Activated naive CD8-positive, alpha-beta T cell treated with anti-CD3 and anti-CD28 coated beads, Interleukin-2, amount 50 U/mL, for 24 hours (primary cell): ENCODE measurements at places on chromosomes 4 and X.

GRCh38 chr4:165678236-165678935, 194.7 kb upstream of the TLL1 start:
- no peaks in the 10 kb centered on the region for H3K4me1 ChIP-seq
- H3K36me3 ChIP-seq = no peaks in the 10 kb centered on the region
- H3K27ac ChIP-seq = no peak overlapping the region
- no peak for DNase-seq
- peaks cover 2% of the 10 kb centered on the region for H3K27me3 ChIP-seq
- H3K4me3 ChIP-seq = no peak overlapping the region

GRCh38 chrX:20361890-20362262, 95.2 kb upstream of the RPS6KA3 start:
- DNase-seq = no peak
- H3K4me3 ChIP-seq = no peak overlapping the region
- H3K4me1 ChIP-seq = peaks cover 2% of the 10 kb centered on the region
- H3K36me3 ChIP-seq = no peaks in the 10 kb centered on the region
- H3K27ac ChIP-seq = no peak overlapping the region

DNA sequence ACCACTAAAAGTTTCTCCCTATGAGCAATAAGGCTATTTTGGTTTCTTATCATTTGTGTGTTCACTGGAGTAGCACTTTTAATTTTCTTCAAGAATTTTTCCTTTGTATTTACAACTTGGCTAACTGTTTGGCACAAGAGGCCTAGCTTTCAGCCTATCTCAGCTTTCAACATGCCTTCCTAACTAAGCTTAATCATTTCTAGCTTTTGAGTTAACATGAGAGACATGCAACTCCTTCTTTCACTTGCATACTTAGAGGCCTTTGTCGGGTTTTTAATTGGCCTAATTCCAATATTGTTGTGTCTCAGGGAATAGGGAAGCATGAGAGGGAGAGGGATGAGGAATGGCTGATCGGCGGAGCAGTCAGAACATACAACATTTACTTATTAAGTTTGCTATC, 349.8 kb downstream of the OPHN1 start:
- H3K36me3 ChIP-seq = no peaks in the 10 kb centered on the region
- no peak for DNase-seq
- H3K4me3 ChIP-seq = no peak overlapping the region
- no peaks in the 10 kb centered on the region for H3K27me3 ChIP-seq

DNA sequence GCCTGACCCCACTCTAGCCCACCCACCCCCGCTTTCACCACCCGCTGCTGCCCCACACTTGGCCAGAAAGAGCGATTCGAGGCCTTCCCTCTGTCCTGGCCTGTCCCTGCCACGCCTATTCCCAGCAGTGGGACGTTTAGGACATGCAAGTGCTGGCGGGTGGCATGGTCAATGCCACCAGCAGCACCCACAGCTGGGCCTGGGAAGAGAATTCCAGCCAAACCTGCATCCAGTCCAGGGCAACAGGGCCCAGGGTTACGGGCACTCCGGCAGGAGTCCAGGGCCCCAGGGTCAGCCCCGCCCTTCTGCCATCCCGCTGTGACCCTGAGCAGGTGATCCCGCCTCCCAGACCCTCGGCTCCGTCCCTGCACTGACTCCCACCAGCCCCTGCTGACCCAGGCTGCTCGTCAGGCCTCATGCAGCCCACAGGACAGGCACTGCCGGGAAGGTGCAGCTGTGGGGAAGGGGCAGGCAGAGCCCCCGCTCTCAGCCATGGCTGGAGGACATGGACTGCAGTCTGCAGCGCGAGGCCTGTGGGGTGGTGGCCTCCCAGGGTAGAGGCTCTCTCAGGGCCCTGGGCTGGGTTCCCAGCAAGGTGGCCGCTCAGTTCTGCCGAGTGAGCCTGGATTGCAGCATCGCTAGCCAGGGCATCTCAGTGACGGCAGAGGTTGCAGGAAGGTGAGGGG, 6.8 kb upstream of the HTRA3 start:
- no peak overlapping the region for H3K27ac ChIP-seq
- no peak overlapping the region for H3K4me3 ChIP-seq
- H3K27me3 ChIP-seq = peaks cover 10% of the 10 kb centered on the region
- no peaks in the 10 kb centered on the region for H3K4me1 ChIP-seq
- DNase-seq = no peak

DNA sequence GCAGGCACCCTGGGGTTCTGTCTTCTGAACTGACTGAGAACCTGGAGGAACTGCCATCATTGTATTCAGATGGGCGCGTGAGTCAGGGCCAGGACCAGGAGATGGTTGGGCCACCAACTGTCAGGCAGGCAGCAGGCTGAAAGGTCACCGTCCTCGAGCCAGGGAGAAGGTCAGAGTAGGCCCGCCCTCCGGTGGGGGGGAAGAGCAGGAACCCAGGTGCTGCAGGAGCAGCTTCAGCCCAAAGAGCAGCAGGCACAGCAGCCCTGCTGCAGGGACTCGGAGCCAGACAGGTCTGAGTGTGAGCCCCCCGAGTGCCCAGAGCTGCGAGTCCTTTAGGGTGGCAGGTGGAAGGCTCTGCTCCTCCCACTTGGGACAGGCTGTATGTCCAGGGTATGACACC, 26.4 kb downstream of the WFS1 start:
- peaks cover 5% of the 10 kb centered on the region for H3K36me3 ChIP-seq
- H3K27me3 ChIP-seq = no peaks in the 10 kb centered on the region
- no peak overlapping the region for H3K4me3 ChIP-seq
